Memory B cell (primary cell): ENCODE measurements at places on chromosomes 1 and 21.

DNA sequence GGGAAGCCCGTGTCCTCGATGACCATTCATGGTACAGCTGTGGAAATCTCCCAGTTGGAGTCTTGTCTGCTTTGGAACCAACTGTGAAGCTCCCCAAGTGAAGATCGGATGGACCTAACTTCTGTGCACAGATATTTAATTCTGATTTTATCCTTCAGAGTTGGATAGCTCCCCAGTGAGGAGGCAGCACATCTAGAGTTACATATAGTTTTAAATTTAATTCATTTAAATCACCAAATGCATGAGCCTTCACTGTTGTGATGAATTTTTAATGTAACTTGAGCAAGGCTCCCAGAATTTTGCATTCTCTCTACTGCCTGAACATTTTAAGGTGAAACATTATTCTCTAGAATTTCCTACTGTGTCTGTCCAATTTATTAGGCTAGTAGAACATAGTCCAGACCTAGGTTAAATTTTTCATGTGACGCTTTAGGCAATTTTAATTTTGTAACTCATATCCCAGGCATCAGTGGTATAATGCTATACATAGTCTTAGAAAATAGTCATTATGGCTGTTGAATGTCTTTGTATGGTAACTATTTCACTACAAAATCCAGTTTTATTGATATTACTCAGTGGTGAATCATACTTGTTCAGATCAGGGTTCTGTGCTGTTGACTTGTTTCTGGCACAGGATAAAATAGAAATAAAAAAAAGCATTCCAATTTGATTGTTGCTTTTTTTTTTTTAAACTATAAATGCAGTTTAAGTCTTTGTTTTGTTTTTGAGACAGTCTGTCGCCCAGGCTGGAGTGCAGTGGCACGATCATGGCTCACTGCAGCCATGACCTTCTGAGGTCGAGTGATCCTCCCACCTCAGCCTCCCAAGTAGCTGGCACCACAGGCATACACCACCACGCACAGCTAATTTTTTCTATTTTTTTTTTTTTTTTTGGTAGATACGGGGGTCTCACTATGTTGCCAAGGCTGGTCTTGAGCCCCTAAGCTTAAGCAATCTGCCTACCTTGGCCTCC, 66.9 kb downstream of the PRDM2 start:
- DNase-seq: no peak

GRCh38 chr1:95916616-95917015, 682.6 kb downstream of the RWDD3 start:
- DNase-seq: no peak

- DNase-seq: no peak
Observed at GRCh38 chr1:56803561-56804156, 15.5 kb downstream of the FYB2 start.

GRCh38 chr1:7921796-7922195, 18.8 kb downstream of the TNFRSF9 start:
- DNase-seq: no peak

- DNase-seq: no peak
Observed at GRCh38 chr1:100452641-100453040, 85.3 kb upstream of the GPR88 start.
